Myometrial cell (primary cell): ENCODE measurements at places on chromosomes 3 and 15. TPM values are rescaled to one million over a fixed set of nuclear protein-coding genes. Genes with fewer than 3 reads are reported as not detected.

The LIPC gene
- total RNA-seq: 0.53 TPM in 1 of 2 replicates, not detected in the other

The NOP10 gene
- 305 and 381 TPM in 2 replicates for total RNA-seq

The TMEM40 gene
- total RNA-seq: not detected in 2 replicates

The LMCD1 gene
- 121 and 123 TPM in 2 replicates for total RNA-seq

The GADL1 gene
- not detected in 2 replicates for total RNA-seq

The EPB42 gene
- not detected in 2 replicates for total RNA-seq

The PPARG gene
- total RNA-seq: 19.9 and 30.5 TPM in 2 replicates

The RETNLB gene
- not detected in 2 replicates for total RNA-seq

The CCR3 gene
- total RNA-seq: not detected in 2 replicates

The CLDN16 gene
- 0.35 and 1.2 TPM in 2 replicates for total RNA-seq

The TMEM212 gene
- not detected in 2 replicates for total RNA-seq

The C2CD4A gene
- total RNA-seq: not detected in 2 replicates

The CISH gene
- total RNA-seq: 0.29 and 0.35 TPM in 2 replicates

The TEX55 gene
- total RNA-seq: not detected in 2 replicates

The DNAJB8 gene
- not detected in 2 replicates for total RNA-seq

The GOLGA8S gene
- not detected in 2 replicates for total RNA-seq

The MORC1 gene
- not detected in 2 replicates for total RNA-seq

The RASGRF1 gene
- 2.3 and 5.2 TPM in 2 replicates for total RNA-seq

The CPA3 gene
- total RNA-seq: 0.29 TPM in 1 of 2 replicates, not detected in the other

The MME gene
- total RNA-seq: 431 and 481 TPM in 2 replicates

The COPG1 gene
- total RNA-seq: 329 and 344 TPM in 2 replicates

The UBA3 gene
- total RNA-seq: 50.5 and 77.8 TPM in 2 replicates

The SOX14 gene
- not detected in 2 replicates for total RNA-seq

The BBS4 gene
- total RNA-seq: 18.7 and 26.2 TPM in 2 replicates

The TOPBP1 gene
- total RNA-seq: 14.4 and 21.6 TPM in 2 replicates

The MAGEL2 gene
- not detected in 2 replicates for total RNA-seq

The HESX1 gene
- total RNA-seq: not detected in 2 replicates

The ITIH4 gene
- 0.29 TPM in 1 of 2 replicates, not detected in the other for total RNA-seq

The RBPMS2 gene
- total RNA-seq: not detected in 2 replicates

The PCNP gene
- 56.2 and 80.8 TPM in 2 replicates for total RNA-seq

The ZNF445 gene
- 2.6 and 3.5 TPM in 2 replicates for total RNA-seq

The PPP1R14D gene
- total RNA-seq: not detected in 2 replicates

The ETFA gene
- 117 and 119 TPM in 2 replicates for total RNA-seq
